Mucosa of descending colon (tissue), 3 donors: ENCODE measurements at places on chromosomes 7 and 10.

DNA sequence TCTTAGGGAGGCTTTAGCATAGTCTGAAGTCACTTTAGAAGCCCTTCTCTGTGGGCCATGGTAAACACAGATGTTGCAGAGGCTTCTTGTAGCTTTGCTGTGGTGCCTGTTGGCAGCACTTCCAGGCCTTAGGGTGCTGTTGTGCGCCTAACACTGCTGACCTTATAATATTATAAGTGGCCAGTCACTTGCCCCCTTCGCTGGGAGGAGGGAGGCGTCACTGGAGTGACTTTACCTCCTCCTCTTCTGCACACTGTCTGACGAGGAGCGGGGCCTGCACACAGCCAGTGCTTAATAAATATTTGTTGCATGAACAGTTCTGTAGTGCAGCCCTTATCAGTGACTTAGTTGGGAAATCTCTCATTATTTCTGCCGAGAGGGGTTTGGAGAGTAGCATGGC lies 63.3 kb downstream of the WDR37 start:
- DNase-seq, result no peak

DNA sequence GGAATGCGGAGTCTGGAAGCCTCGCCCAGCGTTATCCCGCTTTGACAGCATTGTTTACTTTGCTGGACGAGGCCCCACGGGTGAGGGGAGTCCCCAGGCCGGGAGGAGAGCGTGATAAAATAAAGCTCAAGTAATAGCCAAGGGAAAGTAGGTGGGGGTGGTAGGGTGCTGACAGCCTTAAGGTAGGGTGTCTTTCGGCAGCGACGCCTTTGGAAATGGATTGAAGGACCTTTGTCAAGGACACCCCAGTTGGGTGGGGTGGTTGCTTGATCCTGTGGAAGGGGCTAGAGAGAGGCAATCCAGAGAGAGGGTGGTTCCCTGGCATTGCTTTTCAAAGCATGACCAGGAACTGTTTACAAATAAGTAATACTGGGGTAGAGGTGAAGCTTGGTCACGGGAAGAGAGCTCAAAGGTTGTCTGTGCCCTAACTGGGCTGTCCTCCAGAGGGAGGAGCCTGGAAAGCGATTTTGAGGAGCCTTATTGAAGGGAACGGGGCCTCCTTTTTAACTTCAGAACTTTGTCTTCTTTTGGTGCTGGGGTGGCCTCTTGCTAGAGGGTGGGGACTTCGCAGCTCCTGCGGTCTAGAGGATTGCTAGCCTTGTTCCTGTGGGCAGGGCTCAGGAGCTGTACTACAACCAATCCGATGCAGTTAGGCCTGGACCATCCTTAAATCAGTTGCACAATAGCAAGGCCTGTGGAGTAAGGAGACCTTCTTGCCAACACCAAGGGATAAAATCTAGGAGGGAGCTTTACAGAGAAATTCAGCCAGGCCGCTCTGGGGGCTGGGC lies 1.3 kb downstream of the EIF4EBP2 start:
- peak; percentile 86 for DNase-seq

DNA sequence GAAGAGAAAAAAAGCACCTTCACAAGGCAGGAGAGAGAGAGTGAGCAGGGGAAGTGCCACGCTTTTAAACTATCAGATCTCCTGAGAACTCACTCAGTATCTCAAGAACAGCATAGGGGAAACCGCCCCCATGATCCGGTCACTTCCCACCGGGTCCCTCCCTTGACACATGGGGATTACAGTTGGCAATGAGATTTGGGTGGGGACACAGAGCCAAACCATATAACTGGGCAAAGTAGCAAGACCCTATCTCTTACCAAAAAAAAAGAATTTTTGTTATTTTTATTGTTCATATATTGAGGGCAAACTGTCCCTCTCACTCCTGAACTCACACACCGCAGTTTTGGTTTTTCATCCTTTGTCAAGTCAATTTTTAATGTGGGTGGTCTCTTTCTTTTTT lies 18.2 kb upstream of the ZRANB1 start:
- DNase-seq, result no peak

DNA sequence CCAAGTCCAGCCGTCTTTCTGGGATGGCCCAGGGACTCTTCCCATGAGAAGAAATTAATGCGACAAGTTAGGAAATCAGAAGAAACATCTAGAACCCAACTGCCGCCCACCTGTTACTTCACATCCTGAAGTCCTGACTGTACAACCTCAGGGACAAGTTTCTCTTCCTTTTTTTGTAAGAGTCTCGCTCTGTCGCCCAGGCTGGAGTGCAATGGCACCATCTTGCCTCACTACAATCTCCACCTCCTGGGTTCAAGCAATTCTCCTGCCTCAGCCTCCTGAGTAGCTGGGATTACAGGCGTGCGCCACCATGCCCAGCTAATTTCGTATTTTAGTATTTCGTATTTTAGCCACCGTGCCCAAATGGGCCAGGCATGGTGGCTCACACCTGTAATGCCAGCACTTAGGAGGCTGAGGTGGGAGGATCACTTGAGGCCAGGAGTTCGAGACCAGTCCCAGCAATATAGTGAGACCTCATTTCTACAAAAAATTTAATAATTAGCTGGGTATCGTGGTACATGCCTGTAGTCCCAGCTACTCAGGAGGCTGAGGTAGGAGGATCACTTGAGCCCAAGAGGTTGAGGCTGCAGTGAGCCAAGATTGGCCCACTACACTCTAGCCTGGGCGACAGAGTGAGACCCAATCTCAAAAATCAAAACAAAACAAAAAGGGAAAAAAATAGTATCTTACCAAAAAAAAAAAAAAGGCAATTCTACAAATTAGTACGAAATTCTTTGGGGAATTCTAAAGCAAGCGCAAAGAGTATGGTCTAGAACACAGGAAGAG lies 20.8 kb downstream of the LAT2 start:
- no peak for DNase-seq

GRCh38 chr7:27642271-27642670 lies 20.4 kb downstream of the HIBADH start:
- no peak for DNase-seq

DNA sequence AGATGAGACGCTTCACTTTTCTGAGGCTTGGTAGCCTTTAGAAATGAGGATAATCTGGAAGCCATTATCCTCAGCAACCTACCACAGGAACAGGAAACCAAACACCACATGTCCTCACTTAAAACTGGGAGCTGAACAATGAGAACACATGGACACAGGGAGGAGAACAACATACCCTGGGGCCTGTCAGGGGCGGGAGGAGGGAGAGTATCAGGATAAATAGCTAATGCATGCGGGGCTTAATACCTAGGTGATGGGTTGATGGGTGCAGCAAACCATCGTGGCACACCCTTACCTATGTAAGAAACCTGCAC lies 48.9 kb downstream of the LRGUK start:
- DNase-seq, result no peak
